ENCODE measurements at places on chromosomes 12 and 14.

DNA sequence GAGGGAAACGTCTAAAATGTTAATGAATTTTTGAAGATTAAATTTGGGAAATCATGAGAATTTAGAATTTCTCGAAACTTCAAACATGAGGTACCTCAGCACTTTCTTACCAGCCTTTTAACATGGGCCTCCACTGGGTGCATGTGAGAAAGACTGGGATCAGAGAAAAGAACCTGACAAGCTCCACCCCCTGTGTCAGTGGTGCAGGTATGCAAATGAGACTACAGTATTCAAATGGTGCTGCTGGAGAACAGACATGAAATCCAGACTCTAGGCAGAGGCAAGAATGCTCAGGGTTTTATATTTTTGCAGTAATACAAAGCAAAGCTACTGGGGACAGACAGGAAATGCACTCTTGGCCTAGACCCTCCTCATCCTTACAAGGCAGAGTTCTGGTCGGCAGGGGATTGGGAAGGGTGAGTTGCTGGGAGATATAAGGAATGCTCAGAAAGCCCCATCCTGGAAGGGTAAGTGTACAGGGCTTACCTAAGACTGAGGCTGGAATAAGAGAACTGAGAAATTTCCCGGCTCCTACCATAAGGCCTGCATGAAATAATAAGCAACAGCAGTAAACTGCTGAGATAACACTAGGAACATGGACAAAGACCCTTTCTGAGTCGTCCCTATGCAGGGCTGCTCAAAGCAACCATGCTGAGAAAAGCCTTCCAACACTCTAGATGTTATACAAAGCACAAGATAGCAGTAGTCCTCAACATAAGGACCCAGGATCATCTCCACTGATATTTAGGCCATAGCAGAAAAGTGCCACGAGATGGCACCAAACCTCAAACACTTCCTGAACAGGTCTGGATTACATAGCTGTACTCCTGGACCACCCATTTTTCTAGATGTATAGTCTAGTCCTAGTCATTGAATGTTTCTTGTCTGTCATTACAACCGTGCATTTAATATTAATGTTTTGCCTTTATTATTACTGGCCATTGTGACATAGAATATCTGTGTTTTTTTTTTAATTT, 260.8 kb downstream of the RASSF9 start:
- no peak for DNase-seq

DNA sequence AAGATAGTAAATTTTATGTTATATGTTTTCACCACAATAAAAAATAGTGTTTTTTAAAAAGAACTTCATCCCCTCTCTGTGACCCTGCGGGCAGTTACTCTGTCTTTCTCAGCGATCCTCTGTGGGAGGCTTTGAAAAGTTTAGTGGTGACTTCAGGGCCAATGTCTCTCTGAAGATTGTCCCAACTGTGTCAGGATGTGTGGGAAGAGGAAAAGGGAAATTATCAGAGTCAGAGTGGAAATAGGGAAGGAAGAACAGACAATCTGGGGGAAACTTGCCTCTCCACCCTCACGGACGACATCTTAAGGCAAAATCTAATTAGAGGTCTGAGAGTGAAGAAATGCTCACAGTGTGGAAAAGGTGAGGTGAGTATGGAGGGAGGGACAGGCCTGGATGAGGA, 3.5 kb upstream of the OR10P1 start:
- DNase-seq = no peak

- no peak for DNase-seq
Observed at GRCh38 chr12:27504507-27504906, 19.5 kb upstream of the PPFIBP1 start.

- DNase-seq = no peak
Observed at GRCh38 chr12:122643207-122643805, 59.9 kb downstream of the HCAR2 start.

- DNase-seq = no peak
Observed at GRCh38 chr14:95315579-95315978, 4.1 kb downstream of the CLMN start.

- no peak for DNase-seq
Observed at GRCh38 chr14:100155049-100155621, 4.3 kb downstream of the DEGS2 start.
